Frontal cortex (tissue), 4 donors: ENCODE measurements at places on chromosomes 11 and 22.
A peak's percentile ranks its signal among the peaks of the same experiment; 100 is the strongest.

DNA sequence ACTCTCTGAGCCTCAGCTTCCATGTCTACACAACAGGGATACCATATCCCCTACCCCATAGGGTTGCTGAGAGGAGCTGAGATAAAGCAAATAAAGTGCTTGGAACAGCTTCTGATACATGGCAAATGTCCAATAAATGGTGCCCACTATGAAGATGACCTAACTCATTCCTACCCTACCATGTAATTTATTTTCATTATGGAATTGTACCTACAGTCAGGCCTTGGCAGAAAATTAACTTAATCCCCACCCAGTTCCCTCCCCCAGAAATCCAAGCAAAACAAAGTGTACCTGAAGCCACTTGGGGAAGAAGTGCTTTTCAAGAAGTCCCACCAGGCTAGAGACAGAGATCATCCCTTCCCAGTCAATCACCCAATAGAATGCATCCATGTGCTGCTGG, 10.8 kb downstream of the SRRD start:
- no peak for DNase-seq

DNA sequence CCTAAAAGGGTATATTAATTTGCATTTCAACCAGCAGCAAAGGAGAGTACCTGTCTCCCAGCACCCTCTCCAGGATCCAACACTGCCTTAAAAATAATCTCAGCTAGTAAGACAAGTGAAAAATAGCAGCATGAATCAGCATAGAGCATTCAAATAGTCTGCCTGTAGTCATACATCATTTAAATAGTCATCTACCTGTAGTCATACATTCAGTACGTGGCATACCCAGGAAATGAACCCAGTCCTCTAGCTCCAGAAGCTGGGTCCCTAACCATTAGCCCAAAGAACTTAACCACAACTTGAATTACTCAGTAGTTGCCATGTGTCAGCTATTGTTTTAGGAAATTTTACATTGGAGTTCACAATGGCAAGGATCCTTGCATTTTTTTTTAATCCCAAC, 9.3 kb downstream of the TENM4 start:
- no peak for DNase-seq

DNA sequence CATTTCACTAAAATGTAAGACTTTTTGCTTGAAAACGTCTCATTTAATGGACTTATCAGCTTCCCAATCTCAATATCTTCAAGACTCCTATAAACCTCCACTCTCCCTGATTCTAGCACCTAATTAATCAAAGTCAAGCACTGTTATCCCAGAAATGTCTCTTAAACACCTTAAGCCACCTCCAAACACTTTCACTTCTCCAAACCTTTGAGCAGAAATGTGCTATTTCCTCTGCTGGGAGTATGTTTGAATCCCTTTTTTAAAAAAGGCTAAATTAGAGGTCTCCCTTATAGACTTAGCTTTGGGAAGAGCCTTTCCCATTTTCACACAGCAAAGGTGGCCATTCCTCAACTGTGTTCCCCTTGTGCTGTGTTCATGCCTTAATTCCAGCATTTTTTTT, 146.2 kb upstream of the SYN3 start:
- DNase-seq = no peak

- DNase-seq = no peak
Measured at GRCh38 chr11:64297699-64298358, 2.3 kb upstream of the CATSPERZ start.

- no peak for DNase-seq
Measured at GRCh38 chr11:36438126-36438525, 71.9 kb downstream of the TRAF6 start.

- DNase-seq = peak; percentile 51
Measured at GRCh38 chr11:77039491-77040400, 5.5 kb downstream of the B3GNT6 start.

DNA sequence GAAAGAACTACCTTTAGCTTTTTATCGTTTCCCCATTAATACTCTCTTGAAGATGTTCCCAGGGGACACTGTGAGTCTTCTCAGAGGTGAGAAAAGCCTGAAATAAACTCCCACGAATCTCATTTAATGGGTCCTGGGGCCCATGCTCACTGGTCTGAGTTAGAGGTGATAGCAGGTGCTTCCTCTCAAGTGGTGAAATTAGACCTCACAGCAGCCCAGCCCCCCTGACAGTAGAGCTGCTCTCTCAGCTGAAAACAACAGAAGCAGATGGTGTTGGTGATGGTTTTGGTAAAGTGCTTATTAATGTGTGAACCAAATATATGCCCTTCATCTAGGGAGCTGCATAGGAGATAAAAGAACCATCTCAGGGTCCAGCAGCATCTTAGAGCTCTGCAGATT, 76.8 kb upstream of the VPREB1 start:
- no peak for DNase-seq

DNA sequence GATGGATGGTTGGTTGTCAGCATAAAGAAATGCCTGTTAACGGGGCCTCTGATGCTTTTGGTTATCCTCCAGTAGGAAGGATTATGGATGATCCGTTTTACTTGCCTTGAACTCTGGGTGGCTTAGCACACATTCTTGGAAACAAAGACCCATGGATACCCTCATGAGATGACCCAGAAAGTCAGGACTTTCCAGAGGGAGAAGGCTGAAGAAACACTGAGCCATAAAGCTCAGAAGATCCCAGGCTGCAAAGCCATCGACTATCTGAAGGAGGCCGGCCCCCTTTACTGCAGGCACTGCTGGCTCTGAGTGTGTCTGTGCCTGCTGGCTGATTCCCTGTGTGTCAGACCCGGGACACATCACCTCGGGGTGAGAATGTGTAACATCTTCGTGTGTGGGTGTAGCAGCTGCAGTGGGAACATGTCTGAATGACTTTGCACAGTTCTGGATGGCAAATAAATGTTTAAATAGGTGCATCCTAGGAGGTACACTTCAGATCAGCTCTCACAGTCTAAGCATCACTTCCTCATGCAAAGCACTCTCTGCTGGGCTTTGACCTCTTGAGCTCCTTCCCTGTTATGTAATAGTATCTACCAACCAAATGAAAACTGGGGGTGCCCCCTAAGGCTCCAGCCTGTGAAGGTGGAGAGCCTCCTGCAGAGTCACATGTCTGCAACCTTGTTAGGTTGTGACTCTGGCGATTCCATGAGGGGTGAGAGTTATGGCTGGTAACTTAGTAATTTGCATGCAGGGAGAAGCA, 1084.9 kb downstream of the TBC1D22A start:
- no peak for DNase-seq

GRCh38 chr11:91305402-91305801, 919.2 kb upstream of the FAT3 start:
- no peak for DNase-seq

- no peak for DNase-seq
Measured at GRCh38 chr11:117037279-117037974, 60.8 kb downstream of the SIK3 start.

DNA sequence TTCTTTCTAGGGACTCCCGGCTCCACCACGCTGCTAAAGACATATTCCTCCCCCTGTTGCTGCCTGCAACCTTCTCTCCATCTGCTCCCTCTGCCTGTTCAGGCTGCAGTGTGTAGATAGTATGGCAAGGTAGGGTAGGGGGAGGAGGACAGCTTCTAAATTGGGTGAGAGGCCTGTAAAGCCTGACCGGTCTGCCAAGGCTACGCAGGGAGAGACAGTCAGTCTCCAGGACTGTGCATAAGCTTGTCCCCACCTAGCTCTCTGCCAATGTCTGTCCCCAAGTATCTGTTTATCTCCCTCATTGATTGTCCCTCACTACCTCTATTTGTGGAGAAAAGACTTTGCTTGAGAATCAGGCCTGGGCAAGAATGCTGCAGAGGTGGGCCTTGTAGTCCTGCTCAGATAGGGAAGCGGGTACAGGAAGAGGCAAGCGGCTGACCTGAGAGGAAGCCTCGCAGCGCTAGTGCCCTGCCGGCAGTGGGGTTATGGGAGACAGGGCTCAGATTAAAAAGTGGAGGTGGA, 871 bp upstream of the SEZ6L start:
- no peak for DNase-seq

DNA sequence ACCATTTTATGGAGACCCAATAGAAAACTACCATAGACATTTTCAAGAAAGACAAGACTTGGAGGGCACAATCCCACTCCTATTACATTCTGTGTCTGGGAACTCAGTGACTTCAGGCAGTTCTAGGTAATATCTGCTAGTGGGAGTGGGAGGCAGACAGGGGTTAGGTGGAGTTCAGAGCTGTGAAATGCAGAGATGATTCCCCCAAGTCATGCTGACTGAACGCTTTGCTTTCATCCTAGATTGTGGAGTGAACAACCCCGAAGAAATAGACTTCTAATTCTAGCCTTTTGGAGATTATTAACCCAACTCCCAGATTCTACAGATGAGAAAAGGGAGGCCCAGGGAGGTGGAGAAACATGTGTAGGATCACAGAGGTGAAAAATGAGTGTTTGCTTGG, 437.8 kb upstream of the CADM1 start:
- DNase-seq = no peak

- DNase-seq = no peak
Measured at GRCh38 chr22:27094633-27095308, 437.4 kb downstream of the MIAT start.

- no peak for DNase-seq
Measured at GRCh38 chr22:49997251-49997599, 15.3 kb downstream of the IL17REL start.

- DNase-seq = no peak
Measured at GRCh38 chr22:17990942-17991341, 33.4 kb downstream of the MICAL3 start.

GRCh38 chr11:125256541-125257189, 92.1 kb downstream of the PKNOX2 start:
- no peak for DNase-seq

DNA sequence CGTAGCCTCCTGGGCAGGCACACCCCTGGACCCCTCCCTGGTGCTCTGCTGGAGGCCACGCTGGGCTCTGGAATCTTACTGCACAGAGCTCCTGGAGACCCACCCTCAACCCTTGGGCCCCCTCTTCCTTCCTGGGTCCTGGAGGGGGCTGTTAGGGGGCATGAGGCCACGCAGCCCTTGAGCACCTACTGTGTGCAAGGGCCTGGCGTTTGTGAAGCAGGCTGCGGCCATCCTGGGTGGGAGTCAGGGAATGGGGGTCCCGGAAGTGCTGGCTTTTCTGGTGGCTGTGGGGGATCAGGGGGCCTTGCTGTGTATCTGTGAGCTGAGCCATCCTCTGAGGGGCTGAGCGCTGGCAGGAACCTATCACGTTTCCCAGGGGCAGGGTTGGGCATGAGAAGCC, 40.9 kb upstream of the CCDC188 start:
- DNase-seq = no peak

DNA sequence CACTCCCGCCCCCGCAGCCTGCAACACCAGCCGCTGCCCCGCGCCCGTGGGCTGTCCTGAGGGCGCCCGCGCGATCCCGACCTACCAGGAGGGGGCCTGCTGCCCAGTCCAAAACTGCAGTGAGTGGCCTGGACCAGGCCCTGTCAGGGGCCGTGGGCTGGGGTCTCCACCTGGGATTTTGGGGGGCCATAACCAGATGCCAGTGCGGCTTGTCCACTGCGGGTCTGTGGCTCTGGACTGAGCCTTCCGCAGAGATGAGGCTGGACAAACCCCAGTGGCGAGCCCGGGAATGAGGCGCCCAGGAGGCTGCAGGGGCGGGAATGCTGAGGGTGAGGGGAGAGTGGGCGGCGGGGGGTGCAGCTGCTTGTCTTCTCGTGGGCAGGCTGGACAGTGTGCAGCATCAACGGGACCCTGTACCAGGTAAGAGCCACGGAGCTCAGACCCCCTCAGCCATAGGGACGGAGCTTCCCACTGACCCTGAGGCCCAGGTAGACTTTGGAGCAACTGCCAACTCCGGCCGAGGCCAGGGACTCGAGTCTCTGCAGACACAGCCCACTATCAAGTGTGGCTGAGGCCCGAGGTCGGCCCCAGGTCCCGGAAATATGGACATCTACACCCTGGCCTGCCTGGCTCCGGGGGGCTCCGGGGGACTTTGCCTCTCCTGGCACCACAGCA, 24.8 kb upstream of the MUC5B start:
- DNase-seq = no peak

DNA sequence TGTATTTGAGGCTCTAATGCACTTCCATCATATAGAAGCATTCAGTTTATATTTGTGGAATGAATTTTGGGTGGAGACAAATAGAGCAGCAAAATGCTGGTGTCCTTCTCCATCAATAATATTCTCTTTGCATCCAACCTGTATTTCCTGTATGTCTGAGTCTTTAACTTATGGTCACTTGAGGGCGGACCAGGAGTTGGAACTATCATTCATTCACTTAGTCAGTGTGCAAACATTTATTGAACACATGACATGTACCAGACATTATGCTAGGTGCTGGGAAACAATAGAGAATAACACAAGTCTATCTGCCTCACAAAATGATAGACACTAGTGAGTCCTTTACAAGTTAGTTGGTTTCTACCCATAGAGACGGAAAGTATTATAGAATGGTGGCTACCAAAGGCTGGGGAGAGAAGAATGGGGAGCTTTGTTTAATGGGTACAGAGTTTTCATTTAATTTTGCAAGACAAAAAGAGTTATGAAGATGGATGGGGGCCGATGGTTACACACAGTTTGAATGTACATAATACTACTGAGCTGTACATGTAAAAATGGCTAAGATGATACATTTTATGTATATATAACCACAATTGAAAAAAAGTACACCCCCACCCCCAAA, 4.6 kb upstream of the TMEM123 start:
- DNase-seq = no peak

GRCh38 chr11:66467034-66467659, 442 bp downstream of the PELI3 start:
- no peak for DNase-seq

DNA sequence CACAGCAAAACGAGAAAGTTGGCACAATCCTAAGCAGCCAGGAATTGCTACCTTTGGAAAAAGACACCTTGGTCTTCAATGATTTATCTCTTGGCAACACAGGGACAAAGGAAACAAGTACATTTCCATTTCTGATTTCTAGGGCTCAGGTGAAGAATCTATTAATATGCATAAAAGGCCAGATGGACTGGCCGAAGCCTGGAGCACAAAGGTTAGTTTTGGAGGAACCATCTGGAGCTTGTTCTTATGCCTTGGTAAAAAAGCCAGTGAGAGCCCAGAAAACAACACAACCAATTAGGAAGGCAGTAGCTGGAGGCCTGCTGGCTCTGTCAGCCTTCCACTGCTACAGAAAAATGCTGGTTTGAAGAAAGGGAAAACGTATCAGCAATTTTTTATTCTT, 713.5 kb upstream of the API5 start:
- DNase-seq = no peak

DNA sequence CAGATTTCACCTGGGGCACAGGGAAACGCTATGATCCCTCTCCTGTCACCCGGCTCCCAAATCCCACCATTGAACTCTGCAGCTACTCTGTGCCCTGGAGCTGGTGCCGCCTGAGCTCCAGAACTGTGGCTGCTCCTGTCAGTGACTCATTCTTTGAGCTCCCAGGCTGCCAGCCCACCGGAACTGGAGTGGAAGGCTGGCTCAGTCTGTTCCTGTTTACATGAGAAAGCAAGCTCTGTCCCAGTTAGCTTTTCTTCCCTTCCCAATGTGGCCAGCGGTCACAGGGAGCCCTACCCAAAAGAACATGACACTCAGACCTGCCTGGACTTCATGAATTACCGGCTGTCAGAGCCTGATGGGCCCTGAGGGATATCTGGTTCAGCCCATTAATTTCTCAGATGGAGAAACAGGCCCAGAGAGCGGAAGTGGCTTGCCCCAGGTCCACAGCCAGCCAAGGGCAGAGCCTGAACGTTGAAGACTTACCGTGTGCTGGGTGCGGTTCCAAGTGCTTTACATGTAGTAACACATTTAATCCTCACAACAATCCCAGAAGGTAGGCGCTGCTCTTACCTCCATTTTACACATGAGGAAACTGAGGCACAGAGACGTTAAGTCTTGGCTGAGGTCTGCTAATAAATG, 23.8 kb upstream of the IGSF22 start:
- DNase-seq = no peak
